CD4-positive, alpha-beta T cell treated with Interleukin-21 for 1 hour (primary cell): ENCODE measurements at places on chromosomes 12 and 14.

DNA sequence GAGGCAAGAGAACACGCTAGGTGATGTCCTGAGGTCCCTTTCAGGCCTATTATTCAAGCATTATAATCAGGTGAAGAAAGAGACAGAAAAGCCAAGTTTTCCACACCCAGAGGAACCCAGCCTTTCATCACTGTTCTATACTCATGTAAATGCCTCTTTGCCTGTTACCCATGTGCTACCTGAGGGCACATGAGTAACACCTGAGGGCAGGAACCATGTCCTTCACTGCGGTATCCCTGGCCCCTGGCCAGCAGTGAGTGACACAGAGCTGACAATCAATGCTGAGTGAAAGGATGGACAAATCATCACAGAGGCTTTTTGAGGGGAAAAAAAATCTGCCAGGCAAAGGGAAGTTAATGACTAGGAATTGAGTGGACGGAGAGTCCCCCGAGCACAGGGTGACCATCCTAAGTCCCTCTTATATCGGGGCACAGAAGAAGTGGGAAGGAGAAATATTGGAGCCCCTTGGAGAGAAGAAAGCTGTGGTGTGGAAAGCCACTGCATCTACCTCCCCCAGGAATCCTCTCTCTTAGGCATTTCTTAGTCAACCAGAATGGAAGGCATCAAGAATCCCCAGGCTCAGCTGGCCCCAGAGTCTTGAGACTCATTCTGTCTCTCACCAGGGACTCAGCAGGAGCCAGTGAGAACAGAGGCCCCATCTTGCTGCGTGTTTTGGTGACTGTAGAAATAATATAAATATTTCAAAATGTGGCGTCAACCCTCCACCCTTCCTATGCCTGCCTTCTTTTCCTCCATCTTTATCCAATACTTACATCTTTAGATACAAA lies 212.9 kb downstream of the DPF3 start:
- no peak for DNase-seq

- peak; percentile 80 for DNase-seq
Measured at GRCh38 chr12:122951979-122952892, 14.0 kb downstream of the ABCB9 start.

DNA sequence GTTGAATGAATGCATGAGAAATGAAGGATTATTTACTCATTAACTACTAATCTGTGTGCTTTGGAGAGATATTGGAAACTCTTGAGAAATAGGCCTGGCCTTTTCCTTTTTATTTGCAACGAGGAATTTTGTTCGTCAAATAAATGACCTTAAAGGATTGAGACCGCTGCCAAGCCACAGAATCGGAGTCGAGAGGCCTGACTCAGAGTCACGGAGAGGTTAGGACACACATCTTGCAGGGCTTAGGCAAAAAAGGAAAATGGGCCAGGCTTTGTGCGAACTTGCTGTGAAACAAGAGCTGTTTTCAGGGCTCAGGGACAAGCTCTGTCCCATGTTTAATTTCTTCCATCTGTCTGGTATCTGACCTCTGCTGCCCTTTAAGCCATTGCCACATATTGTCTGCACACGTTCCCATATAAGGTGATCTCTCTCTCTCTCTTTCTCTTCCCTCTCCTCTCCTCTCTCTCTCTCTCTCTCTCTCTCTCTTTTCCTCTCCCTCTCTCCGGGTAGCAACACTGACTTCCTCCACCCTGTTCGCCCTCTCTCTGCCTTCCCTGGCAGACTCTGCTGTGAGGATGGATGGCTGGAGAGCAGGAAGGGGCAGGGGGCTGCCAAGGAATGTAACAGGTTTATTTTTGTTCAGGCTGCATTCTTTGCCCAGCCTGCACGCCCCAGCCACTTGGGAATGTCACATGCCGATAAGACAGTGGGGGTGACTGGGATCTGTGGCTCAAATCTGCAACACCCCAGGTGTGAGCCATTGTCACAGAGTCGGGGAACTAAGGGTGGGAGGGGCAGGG lies 14.9 kb upstream of the IFT81 start:
- DNase-seq: no peak

DNA sequence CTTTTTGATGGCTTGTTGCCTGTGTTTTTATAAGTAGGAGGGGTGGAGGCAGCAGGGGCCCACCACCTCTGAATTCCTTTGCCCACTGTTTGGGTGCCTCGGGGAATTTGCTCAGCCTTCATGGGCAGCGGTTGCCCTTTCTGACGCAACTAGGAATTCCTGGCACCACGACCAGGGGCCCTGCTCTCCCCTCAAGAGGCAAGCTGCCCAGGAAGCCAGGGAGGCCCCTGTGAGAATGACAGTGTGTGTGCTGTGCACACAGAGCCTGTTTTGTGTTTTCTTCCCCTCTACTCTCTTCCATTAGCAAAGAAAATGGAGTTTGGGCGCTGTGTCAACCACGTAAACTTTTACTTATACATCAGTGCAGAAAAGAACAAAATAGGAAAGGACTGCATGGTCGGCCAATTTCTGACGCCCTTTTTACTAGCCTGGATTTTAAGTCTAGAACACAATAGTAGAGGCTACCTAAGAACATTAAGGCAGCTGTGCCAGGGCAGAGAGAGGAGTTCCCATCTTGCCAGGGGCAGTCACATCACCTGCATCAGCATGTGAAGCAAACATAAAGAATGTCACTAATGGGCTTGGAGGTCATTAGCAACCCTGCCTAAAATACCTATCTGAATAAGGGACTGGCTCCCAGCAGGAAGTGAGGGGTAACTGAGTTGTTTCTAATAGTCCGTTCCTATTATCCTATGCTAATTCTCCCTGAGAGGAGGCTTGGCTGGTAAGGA lies 17.9 kb upstream of the PTGR2 start:
- no peak for DNase-seq

DNA sequence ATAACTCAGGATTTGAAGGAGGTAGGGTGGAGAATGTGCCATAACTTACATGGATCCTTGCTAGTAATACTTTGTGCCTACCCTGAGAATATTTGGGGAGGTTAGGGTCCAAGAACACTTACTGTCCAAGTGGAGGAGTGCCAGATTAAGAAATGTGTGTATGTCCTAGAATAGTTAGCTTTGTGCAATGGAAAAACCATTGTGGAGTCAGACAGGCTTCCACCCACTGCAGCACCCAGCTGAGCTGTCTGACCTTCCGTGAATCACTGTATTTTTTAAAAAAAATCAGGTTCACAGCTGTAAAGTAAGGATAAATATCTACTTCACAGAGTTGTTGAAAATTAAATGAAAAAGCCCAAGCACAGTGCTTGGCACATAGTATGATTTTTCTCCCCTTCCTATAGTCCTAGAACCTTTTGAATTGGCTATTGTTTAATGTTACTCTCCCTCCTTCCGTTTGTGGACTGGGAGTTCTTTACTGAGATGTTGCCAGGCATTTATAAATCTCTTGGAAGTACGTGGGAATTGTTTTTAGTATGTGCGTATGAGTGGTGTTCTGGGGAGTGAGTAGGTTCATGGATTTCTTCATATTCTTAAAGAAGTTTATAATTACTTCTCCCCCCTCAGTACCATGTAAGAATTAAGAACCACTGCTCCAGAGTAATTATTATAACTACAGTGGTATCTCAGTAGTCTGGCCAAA lies 9.2 kb downstream of the RAB21 start:
- no peak for DNase-seq

GRCh38 chr14:92657457-92658142 lies 90.8 kb downstream of the LGMN start:
- no peak for DNase-seq

- DNase-seq: no peak
Measured at GRCh38 chr12:3228552-3228951, 151.4 kb downstream of the TSPAN9 start.

GRCh38 chr12:27965411-27965810 lies 7.1 kb downstream of the PTHLH start:
- no peak for DNase-seq

- DNase-seq: no peak
Measured at GRCh38 chr14:54614296-54614695, 47.4 kb downstream of the SAMD4A start.

DNA sequence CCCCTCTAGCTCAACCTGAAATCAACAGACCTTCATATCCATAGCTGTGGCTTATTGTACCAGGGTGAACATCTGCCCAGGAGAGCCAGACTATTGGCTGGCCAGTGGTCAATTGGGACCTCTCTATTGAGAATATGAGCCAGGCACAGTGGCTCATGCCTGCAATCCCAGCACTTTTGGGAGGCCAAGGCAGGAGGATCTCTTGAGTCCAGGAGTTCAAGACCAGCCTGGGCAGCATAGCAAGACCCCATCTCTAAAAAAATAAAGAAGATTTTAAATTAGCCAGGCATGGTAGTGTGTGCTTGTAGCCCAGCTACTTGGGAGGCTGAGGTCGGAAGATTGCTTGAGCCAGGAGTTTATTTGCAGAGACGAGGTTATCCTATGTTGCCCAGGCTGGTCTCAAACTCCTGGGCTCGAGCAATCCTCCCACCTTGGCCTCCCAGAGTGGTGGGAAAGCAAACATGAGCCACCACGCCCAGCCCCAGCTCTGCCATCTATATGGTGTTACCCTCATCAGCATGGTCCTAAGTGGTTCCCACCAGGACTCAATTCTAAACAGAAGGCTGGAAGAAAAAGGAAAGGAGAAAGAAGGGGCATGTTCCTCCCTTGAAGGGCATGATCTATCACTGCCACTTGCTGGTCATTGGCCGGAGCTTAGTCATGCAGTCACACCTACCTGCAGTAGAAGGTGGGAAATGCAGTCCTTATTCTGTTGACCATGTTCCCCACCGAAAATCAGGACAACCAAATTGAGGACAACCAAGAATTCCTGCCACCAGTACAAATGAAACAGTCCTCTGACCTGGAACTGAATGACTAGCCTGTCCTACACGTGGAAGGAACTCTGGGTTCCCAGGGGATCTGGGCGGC lies 33.7 kb upstream of the IFT81 start:
- no peak for DNase-seq

DNA sequence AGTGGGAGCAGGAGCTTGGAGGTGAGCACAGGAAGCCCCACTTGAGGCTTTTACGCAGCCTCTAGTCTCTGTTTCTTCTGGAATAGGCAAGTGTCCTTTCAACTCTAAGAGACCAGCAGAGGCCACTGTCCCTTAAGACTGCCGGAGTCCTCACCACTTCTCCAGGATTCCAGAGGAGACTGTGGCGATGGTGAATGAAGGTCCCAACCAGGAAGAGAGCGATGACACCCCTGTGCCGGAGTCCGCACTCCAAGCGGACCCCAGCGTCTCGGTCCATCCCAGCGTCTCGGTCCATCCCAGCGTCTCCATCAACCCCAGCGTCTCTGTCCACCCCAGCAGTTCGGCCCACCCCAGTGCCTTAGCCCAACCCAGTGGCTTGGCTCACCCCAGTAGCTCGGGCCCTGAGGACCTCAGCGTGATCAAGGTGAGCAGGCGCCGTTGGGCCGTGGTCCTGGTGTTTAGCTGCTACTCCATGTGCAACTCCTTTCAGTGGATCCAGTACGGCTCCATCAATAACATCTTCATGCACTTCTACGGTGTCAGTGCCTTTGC lies 442 bp downstream of the FLVCR2 start:
- no peak for DNase-seq

DNA sequence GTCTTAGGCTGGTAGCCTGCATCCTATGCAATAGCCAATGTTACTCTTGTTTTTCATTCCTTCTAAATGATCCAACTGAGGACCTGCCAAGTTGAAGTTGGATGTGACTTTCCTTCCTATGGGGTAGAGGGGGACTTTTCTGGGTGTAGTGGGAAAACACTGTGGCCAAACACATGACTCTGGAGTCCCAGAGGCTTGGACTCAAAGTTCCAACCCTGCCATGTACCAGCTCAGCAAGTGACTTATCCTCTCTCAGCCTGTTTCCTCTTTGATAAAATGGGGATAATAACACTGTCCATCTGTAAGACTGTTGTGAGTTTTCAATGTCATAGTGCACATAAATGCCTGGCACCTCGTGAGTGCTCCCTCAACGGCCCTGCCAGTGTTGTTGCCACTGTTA lies 97.0 kb downstream of the ZFP36L1 start:
- no peak for DNase-seq

GRCh38 chr14:37695866-37696265 lies 100.4 kb downstream of the TTC6 start:
- no peak for DNase-seq

GRCh38 chr12:101470939-101471338 lies 4.2 kb upstream of the SPIC start:
- no peak for DNase-seq

GRCh38 chr14:37179896-37180502 lies 7.6 kb upstream of the SLC25A21 start:
- no peak for DNase-seq

DNA sequence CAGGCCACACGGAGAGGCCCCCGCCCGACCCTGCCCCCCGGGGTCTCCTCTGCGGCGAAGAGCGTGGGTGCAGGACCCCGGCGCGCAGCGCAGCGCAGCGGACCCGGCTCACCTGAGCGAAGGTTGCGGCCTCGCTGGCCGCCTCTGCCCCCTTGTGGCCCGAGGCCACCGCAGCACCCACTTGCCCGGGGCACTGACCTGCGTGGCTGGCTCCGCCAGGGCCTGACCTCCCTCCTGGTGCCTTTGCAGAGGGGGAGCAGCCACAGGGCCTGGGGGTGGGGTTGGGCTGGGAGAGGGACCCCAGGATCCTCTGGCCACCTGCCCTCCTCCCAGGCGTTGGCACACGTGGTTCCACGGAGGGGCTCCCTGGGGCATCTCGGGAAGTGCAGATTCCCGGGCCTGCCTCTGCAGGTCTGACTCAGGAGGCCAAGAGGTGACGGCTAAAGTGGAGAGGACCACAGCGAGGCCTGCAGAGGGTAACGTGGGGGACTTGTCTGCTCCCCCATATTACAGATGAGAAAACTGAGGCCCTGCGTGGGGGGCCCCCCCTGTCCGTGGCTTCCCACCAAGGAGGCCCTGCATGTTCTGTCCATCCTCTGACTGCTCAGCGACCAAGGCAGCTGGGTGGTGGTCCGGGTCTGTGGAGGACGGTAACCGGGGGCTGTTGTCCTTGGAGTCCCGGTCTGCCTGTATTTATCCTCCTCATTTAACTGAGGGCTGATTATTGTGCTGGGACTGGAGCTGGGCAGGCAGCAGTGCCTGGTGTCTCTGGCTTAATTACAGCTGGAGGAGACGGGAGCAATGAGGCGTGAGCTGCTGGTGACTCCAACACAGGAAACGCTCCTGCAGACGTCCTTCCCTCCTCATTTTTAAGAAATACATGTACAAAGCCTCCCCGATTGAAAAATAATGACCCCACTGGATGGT lies 67.9 kb upstream of the BEGAIN start:
- peak; percentile 40 for DNase-seq
